ENCODE measurements at places on chromosomes 3 and 15. TPM values are rescaled to one million over a fixed set of nuclear protein-coding genes. Genes with fewer than 3 reads are reported as not detected.

- no peak for DNase-seq
- no peaks in the 10 kb centered on the region for H3K4me1 ChIP-seq
- H3K4me3 ChIP-seq, result no peak overlapping the region
Measured at GRCh38 chr3:11331101-11331500, 58.9 kb downstream of the ATG7 start.

ANKRD63 gene
- total RNA-seq, result 0.72 TPM

DNA sequence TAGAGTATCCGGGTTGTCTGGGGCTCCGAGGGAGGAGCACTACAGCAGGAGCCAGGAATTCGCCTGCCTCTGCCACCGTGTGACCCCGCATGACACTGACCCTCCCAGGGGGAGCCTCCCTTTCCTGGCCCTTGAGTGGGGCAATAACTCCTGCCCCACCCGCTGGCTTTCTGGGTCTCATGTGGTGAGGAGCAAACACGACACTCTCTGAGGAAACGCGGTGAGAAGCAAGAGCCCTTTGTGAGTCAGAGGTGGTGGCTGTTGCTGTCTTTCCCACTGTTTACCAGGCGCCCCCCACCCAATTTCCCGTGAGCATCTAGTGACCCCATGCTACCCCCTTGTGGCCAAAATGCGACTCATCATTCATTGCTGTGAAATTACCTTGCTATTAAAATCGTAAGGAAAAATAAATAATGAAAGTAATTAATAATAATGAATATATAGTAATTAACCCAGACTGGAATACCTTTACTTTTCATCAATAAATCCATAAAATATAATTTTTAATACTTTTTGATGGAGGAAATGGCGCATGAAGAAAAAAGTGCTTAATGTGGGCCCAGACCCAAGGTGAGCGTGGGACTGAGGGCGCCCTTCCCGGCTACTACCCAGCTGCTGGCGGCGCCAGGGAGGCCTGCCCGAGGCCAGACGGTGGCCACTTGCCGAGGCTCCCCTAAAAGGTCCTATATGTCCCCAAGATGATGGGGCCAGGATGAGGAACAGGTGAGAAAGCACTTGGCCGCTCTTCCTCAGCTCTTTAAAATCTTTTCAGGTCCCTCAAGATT lies 29.3 kb downstream of the CCNL1 start:
- H3K27ac ChIP-seq, result peak overlapping the region; percentile 90
- H3K4me1 ChIP-seq, result peaks cover 50% of the 10 kb centered on the region

DNA sequence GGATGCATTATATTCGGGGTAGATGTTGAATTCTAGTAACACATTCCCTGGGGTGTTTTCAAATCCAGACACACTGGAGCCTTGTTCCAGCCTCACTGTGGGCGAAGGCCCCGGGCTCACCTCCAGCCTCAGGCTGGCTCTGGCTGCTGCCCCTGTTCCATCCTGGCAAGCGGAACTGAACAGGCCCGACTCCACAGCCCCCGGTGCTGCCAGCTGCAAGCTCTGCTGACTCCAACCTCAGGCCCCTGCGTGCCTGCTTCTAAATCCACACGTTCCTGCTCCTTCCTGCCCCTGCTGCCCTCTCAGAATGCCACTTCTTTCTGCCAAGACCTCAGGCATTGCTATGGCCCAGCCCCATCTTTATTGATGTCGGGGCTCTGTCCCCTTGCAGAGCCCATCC lies 90.6 kb downstream of the LIPC start:
- H3K36me3 ChIP-seq, result no peaks in the 10 kb centered on the region
- no peak overlapping the region for H3K4me3 ChIP-seq
- no peak for DNase-seq
- H3K27ac ChIP-seq, result no peak overlapping the region

GRCh38 chr15:31020542-31020941 lies 29.1 kb upstream of the MTMR10 start:
- H3K36me3 ChIP-seq, result no peaks in the 10 kb centered on the region
- H3K27me3 ChIP-seq, result no peaks in the 10 kb centered on the region
- no peak for DNase-seq
- H3K4me3 ChIP-seq, result no peak overlapping the region
- peaks cover 3% of the 10 kb centered on the region for H3K4me1 ChIP-seq

- H3K27me3 ChIP-seq, result no peaks in the 10 kb centered on the region
- no peak for DNase-seq
- H3K4me3 ChIP-seq, result no peak overlapping the region
- no peaks in the 10 kb centered on the region for H3K36me3 ChIP-seq
- peak overlapping the region; percentile 99 for H3K27ac ChIP-seq
- H3K4me1 ChIP-seq, result peaks cover 35% of the 10 kb centered on the region
Measured at GRCh38 chr15:70476441-70476840, 286.9 kb downstream of the UACA start.

EFCAB12 gene
- 0.54 TPM for total RNA-seq

GRCh38 chr3:28727307-28727706 lies 378.7 kb upstream of the AZI2 start:
- no peak overlapping the region for H3K4me3 ChIP-seq
- H3K27ac ChIP-seq, result no peak overlapping the region
- H3K36me3 ChIP-seq, result no peaks in the 10 kb centered on the region
- no peaks in the 10 kb centered on the region for H3K4me1 ChIP-seq

- H3K36me3 ChIP-seq, result no peaks in the 10 kb centered on the region
- no peak overlapping the region for H3K4me3 ChIP-seq
Measured at GRCh38 chr3:43326891-43327581, 40.7 kb downstream of the SNRK start.

GRCh38 chr3:31225923-31226322 lies 306.8 kb upstream of the STT3B start:
- no peak overlapping the region for H3K27ac ChIP-seq
- H3K4me3 ChIP-seq, result no peak overlapping the region
- H3K27me3 ChIP-seq, result no peaks in the 10 kb centered on the region
- no peaks in the 10 kb centered on the region for H3K4me1 ChIP-seq
- no peak for DNase-seq

GRCh38 chr3:81923038-81923437 lies 161.6 kb upstream of the GBE1 start:
- no peaks in the 10 kb centered on the region for H3K27me3 ChIP-seq
- H3K27ac ChIP-seq, result no peak overlapping the region
- no peak overlapping the region for H3K4me3 ChIP-seq
- no peaks in the 10 kb centered on the region for H3K36me3 ChIP-seq
- no peaks in the 10 kb centered on the region for H3K4me1 ChIP-seq
- DNase-seq, result no peak

DNA sequence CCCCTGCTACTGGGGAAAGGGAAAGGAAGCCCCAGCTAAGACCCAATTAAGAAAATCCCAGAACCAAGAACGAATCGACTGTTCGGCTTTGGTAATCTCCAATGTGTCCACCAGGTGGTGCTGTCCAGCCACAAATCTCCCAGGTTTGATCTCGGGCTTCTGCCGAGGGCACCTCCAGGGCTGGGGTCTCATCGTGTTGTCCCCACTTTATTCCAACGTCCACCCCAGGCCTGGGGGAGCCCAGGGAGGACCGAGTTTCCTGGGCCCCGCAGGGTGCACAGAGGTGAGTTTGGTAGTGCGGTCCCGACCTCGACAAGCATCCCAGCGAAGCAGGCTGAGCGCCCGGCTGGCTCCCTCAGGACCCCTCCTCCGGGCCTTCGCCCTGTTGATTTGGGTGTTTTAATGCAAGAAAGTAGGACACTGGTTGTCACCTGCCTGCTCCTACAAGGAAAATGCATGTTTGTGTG lies 185.1 kb downstream of the GOLGA6L6 start:
- peak; percentile 54 for DNase-seq
- peak overlapping the region; percentile 17 for H3K4me3 ChIP-seq
- H3K27me3 ChIP-seq, result no peaks in the 10 kb centered on the region
- H3K27ac ChIP-seq, result no peak overlapping the region

GRCh38 chr3:107831590-107831989 lies 259.2 kb downstream of the CD47 start:
- no peaks in the 10 kb centered on the region for H3K27me3 ChIP-seq
- no peak overlapping the region for H3K4me3 ChIP-seq
- H3K27ac ChIP-seq, result no peak overlapping the region
- H3K36me3 ChIP-seq, result no peaks in the 10 kb centered on the region
- no peak for DNase-seq

- no peaks in the 10 kb centered on the region for H3K27me3 ChIP-seq
- H3K36me3 ChIP-seq, result no peaks in the 10 kb centered on the region
- no peak overlapping the region for H3K27ac ChIP-seq
- H3K4me3 ChIP-seq, result no peak overlapping the region
- H3K4me1 ChIP-seq, result no peaks in the 10 kb centered on the region
- DNase-seq, result peak; percentile 61
Measured at GRCh38 chr15:81400640-81401236, 26.7 kb upstream of the TMC3 start.

OPA1 gene
- 109 TPM for total RNA-seq

KBTBD13 gene
- not detected for total RNA-seq

- peaks cover 52% of the 10 kb centered on the region for H3K4me1 ChIP-seq
- H3K4me3 ChIP-seq, result peak overlapping the region; percentile 13
- H3K27me3 ChIP-seq, result no peaks in the 10 kb centered on the region
- peak; percentile 85 for DNase-seq
- H3K36me3 ChIP-seq, result peaks cover 5% of the 10 kb centered on the region
Measured at GRCh38 chr3:9422712-9423424, 25.5 kb downstream of the SETD5 start.

DNA sequence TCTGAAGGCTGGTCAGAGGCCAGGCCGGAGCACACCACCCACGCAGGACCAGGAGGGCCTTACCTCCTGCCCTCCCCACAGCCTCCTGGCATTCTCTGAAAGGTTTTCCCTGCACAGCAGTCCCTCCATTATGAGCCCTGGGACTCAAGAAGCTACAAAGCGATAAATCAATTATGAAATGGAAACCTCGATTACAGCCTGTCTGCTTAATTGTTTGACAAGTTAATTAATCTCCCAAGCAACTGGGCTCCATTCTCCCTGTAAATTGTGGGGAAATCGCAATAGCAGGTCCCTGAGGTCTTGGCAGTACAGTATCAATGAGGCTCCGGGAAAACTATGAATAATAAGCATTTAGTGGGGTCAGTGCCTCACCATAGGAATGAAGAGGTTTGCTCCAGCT lies 683.5 kb downstream of the NTRK3 start:
- DNase-seq, result no peak
- H3K36me3 ChIP-seq, result no peaks in the 10 kb centered on the region
- no peaks in the 10 kb centered on the region for H3K4me1 ChIP-seq
- H3K27ac ChIP-seq, result no peak overlapping the region
- H3K4me3 ChIP-seq, result no peak overlapping the region

PRR20G gene
- total RNA-seq, result not detected

- no peaks in the 10 kb centered on the region for H3K4me1 ChIP-seq
Measured at GRCh38 chr15:26972636-26973035, 1.7 kb downstream of the GABRG3 start.

ACAD11 gene
- total RNA-seq, result 15.4 TPM
